ENCODE measurements at places on chromosomes 3 and 15. TPM values are rescaled to one million over a fixed set of nuclear protein-coding genes. Genes with fewer than 3 reads are reported as not detected.

DNA sequence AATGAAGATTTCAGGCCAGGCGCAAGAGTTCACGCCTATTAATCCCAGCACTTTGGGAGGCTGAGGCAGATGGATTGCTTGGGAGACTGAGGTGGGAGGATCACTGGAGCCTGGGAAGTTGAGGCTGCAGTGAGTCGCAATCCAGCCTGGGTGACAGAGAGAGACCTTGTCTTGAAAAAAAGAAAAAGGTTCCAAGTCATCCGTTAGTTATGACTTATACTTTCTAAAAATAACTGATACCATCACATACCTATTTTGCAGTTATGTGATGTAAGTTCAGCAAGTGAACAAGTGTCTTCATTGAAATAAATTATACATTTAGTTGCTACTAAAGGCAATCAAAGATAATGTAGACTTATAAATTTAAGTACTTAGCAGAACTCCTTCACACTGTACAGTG is 22.1 kb downstream of the CLPX start:
- H3K4me1 ChIP-seq: no peaks in the 10 kb centered on the region
- H3K27me3 ChIP-seq: no peaks in the 10 kb centered on the region

GRCh38 chr3:19595884-19596283 is 338.1 kb downstream of the EFHB start:
- no peaks in the 10 kb centered on the region for H3K27me3 ChIP-seq
- no peak overlapping the region for H3K4me3 ChIP-seq
- no peak overlapping the region for H3K27ac ChIP-seq
- H3K4me1 ChIP-seq: no peaks in the 10 kb centered on the region
- no peak for DNase-seq
- no peaks in the 10 kb centered on the region for H3K36me3 ChIP-seq

DNA sequence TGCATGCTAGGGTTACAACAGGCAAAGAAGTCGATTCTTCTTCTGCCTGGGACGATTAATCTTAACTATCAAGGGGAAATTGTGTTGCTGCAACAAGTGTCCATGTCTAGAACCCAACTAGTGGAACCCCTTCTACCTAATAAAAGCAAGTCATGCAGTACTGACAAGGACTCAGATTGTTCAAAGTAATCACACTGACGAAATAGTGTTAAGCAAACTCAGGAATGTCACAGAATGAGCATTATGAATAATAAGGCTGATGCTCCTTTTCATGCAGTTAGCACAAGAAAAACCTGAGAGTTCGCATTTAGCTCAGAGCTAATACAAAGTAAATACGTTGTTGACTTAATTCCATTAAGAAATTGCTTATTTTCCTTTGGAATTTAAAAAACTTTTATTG is 47.5 kb upstream of the TRIM42 start:
- DNase-seq: no peak
- H3K27me3 ChIP-seq: no peaks in the 10 kb centered on the region
- peaks cover 47% of the 10 kb centered on the region for H3K4me1 ChIP-seq
- no peaks in the 10 kb centered on the region for H3K36me3 ChIP-seq

- no peak for DNase-seq
- no peak overlapping the region for H3K4me3 ChIP-seq
- no peaks in the 10 kb centered on the region for H3K36me3 ChIP-seq
- H3K27me3 ChIP-seq: no peaks in the 10 kb centered on the region
Observed at GRCh38 chr3:180004542-180004941, 32.2 kb downstream of the PEX5L start.

GRCh38 chr3:99845999-99846398 is 28.3 kb downstream of the CMSS1 start:
- no peak overlapping the region for H3K27ac ChIP-seq
- H3K4me3 ChIP-seq: no peak overlapping the region
- peaks cover 22% of the 10 kb centered on the region for H3K4me1 ChIP-seq
- no peaks in the 10 kb centered on the region for H3K27me3 ChIP-seq
- no peaks in the 10 kb centered on the region for H3K36me3 ChIP-seq
- no peak for DNase-seq

GRCh38 chr3:172094621-172095557 is 55.5 kb downstream of the FNDC3B start:
- no peak for DNase-seq
- H3K36me3 ChIP-seq: peaks cover 11% of the 10 kb centered on the region
- peaks cover 43% of the 10 kb centered on the region for H3K4me1 ChIP-seq
- no peak overlapping the region for H3K27ac ChIP-seq
- H3K27me3 ChIP-seq: no peaks in the 10 kb centered on the region

DNA sequence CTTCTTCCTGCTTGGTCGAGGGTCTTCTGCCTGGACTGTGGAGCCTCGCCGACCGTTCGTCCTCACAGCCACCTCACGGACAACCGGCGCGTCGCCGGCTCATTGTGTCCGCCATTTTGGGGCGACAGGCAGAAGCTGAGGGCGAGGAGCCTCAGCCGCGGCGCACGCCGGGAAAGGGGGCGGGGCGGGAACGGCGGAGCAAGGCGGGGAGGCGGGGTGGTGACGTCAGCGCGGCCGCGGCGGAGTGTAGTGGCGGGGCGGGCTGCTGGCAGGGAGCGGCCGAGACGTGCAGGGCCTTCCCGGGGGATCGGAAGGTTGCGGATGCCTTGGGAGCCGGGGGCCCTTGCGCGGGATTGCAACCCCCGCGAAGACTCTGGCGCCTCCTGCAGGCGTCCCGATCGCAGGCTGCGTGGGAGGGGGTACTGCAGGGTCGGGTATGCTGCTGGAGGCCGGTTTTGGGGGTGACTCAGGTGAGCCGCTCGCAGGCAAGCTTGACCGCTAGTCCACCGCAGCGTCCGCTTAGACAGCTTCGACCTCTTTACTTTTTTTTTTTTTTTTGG is at the start of gene WDR82:
WDR82 (minus strand) TSS at position 140 of the 560 bp plus-strand sequence. CDS start 288 bp downstream, outside the sequence.
- H3K27ac ChIP-seq: peak within 1 kb of the TSS; percentile 100
- H3K4me1 ChIP-seq: peaks cover 65% of the 10 kb centered on the region
- H3K27me3 ChIP-seq: no peaks in the 10 kb centered on the region
- peaks cover 9% of the 10 kb centered on the region for H3K36me3 ChIP-seq
- peak within 1 kb of the TSS; percentile 97 for H3K4me3 ChIP-seq
- peak; percentile 99 for DNase-seq

GRCh38 chr3:182005701-182006100 is 294.0 kb downstream of the SOX2 start:
- H3K27ac ChIP-seq: no peak overlapping the region
- H3K36me3 ChIP-seq: no peaks in the 10 kb centered on the region
- H3K4me1 ChIP-seq: peaks cover 14% of the 10 kb centered on the region
- peaks cover 24% of the 10 kb centered on the region for H3K27me3 ChIP-seq
- no peak for DNase-seq

MAP1A gene
- 13.9 TPM for total RNA-seq

KY gene
- not detected for total RNA-seq
